CD4-positive, alpha-beta T cell (primary cell): ENCODE measurements at places on chromosomes 3 and 15.

DNA sequence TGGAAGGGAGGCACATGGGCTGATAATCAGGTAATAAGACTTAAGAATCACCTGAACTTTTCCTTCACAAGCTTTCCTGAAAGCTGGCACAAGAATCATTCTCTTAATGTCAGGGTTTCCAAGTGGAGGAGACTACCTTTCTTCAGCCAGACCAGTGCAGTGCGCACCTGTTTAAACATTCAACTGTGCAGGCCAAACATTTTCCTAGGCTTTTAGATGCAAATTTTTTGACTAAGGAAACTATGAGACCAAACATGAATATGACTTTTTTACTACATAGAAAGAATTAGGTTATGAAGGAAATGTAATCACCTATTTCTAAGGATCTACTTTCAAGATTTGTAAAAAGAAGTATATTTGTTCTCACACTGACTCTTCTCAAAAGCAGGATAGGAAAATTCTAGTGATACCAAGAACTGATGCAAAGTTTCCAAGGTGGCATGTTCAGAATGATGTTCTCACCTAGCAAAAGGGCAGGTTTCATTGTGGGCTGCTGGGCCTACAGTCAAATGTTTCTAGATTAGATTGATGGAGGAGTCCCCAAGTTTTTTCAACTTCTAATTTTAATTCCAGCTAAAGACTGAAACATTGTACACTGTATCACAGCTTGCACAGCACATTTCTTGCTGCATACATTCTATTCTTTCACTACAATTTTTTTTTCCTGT lies 339.1 kb downstream of the TIGIT start:
- no peak for DNase-seq

GRCh38 chr15:65146438-65146837 lies 12.8 kb upstream of the PDCD7 start:
- DNase-seq: no peak

- no peak for DNase-seq
Observed at GRCh38 chr15:92049290-92049989, 195.9 kb downstream of the SLCO3A1 start.

DNA sequence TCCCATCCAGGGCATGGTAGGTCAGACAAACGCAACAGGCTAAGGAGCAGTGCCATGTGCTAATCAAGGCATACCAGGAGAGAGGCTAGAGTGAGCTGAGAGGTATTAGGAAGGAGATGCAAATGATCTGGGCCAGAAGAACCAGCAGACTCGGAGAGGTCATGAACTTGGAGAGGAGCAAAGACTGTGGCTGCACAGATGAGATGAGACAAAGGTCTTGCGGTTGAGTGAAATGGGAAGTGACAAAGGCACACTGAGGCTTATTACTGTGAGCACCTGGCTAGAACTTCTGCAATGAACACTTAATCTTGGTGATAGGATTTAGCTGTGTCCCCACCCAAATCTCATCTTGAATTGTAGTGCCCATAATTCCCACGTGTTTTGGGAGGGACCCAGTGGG lies 380.2 kb downstream of the ULK4 start:
- DNase-seq: no peak

GRCh38 chr3:44265815-44266214 lies 24.1 kb downstream of the TOPAZ1 start:
- DNase-seq: no peak

GRCh38 chr3:99938270-99938911 lies 120.7 kb downstream of the CMSS1 start:
- DNase-seq: no peak

DNA sequence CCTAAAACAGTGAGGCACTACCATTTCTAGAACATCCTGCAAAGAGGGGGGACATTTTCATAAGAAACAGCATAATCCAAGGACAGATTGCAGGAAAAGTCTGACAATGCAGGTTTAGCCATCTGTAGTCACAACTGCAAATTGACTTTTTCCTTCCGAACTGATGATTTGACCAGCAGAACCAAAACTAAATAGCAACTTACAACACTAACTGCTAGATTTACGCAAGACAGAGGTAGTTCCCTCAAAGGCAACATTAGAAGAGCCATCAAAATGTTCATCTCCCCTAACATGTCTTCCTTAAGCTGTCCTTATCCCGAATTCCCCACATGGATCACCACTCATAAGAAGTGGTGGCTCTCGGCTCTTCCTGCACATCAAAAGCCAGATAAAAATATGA lies 129.6 kb downstream of the GADL1 start:
- DNase-seq: no peak

DNA sequence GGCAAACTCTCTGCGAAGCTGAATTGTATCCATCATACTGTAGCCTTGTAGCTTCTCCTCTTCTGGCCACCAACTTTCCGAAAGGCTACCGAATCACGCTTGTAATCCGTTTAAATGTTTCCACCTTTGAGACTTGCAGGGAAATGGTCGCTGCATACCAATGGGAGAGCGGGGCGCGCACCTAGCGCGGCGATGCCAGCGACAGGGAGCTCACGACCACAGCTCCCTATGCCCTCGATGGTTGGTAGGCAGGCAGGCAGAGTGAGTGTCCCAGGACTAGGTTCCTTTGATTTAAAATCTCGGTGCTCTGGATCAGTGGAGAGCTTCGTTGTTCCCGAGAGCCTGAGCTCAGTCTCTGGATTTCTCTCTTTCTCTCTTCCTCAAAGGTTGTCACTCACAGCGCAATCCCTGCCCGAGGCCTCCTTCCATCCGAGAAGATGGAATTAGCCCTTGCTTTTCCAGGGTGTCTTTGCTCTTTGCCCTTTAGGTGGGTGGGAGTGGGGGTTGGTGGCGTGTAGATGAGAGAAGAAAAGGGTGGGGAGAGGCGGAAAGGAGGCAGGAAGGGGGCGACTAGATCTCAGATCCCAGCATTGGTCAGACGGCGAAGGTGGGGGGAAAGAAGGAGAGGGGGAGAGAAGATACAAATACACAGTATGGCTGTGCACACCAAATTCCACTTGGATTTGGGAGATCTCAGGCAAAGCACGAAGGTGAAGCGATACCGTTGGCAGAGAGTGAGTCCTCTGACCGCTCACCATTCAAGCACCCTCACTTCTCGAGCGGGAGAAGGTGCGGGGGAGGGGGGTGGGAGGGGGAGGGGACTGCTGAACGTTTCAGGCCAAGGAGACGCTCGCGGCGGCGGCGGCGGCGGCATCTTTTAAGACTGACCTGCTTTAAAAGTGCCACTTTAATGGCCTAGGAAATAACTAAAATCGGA lies at the start of gene SLITRK3:
Gene SLITRK3, minus strand, starts transcription at position 745 of the 937 bp plus-strand sequence. CDS start 5,554 bp downstream, outside the sequence.
- DNase-seq: no peak

GRCh38 chr3:37956723-37957538 lies 33.7 kb upstream of the VILL start:
- no peak for DNase-seq

- DNase-seq: no peak
Observed at GRCh38 chr3:63795438-63795837, 23.7 kb upstream of the C3orf49 start.

DNA sequence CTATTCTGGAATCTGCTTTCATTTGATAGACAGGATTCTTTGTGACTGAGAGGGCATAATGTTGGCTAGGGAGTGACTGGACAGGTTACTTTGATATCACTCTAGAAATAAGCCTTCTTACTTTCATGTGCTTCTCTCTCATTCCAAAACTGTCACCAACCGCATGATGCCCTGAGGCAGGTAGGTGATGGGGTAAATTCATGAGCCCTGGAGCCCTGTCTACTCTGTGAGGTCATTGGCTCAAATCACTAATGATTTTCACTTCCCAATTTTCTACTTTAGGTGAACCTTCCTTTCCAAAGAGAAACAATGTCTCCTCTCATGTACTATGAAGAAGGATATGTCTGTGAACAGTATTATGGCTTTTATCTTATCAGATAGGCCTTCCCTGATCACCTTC lies 596.7 kb downstream of the TUSC7 start:
- DNase-seq: no peak

DNA sequence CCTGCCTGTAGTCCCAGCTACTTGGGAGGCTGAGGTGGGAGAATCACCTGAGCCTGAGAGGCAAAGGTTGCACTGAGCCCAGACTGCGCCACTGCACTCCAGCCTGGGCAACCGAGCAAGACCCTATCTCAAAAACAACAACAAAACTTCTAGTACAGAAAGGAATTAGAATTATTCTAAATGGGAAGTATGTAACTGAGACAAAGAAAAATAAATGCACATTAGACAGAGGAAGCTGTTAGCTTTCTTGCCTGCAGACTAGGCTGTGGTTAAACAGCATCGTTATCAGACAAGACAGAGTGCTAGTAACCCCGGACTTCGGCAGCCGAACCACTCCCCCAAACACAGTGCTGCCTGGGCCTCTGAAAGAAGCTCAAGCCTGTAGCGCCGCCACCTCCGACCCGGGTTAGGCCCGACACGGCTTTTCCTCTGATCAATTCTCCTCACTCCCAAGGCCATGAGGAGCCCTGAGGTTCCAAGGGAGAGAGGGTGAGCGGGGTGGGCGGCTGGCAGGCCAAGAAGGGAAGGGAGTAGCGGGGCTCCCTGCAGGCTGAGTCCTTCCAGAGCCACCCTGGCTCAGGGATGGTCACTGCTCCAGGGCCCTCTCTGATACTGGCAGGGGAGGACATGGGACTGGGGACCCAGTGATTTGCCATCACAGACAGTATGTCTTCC lies 44.8 kb upstream of the MUC4 start:
- no peak for DNase-seq
